ENCODE measurements at places on chromosomes 4 and X.

- DNase-seq, result no peak
Observed at GRCh38 chrX:11867610-11868345, 109.7 kb downstream of the MSL3 start.

DNA sequence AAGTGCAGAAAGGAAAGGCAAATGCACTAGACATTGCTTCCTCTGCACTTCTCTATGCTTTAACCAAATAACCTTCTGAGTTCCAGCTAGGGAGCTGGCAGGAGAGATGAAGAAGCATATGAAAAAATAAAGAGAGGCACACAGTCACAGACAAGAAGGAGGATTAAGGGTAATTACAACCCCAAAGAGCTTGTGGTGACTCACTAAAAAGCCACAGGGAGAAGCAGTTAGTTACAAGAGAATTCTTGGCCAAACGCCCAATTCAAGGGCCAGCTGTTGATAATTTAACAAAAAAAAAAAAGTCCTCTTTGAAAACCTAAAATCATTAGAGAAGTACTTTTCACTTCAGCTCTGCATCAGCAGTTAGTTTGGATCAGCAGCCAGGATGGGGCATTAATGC is 478.0 kb downstream of the KCNIP4 start:
- DNase-seq, result no peak

DNA sequence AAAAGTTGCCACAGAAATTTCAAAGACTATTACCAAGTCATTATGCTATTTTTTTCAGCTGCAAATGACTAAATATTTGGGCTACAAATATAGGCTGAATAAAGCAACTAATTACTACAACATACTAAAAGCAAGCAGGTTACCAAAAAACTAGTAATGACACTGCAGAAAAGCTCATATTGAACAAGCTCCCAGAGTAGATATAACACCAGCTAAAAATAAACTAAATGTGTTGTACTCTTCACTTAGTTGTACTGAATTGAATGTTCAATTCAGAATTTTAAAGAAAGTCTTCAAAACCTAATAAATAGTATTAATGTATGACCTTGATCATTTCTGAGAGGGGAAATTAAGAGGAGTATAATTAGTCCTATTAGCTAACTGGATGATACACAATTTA is 12.0 kb downstream of the ATP8A1 start:
- DNase-seq, result no peak

GRCh38 chr4:148192526-148192925 is 249.7 kb downstream of the NR3C2 start:
- DNase-seq, result no peak

- DNase-seq, result no peak
Observed at GRCh38 chrX:15761564-15762191, 23.6 kb downstream of the CA5B start.

- DNase-seq, result no peak
Observed at GRCh38 chrX:97416461-97416860, 532.8 kb downstream of the RPA4 start.

GRCh38 chr4:128633067-128633466 is 176.4 kb upstream of the JADE1 start:
- DNase-seq, result no peak

GRCh38 chr4:132770776-132771175 is 378.3 kb upstream of the PCDH10 start:
- no peak for DNase-seq

DNA sequence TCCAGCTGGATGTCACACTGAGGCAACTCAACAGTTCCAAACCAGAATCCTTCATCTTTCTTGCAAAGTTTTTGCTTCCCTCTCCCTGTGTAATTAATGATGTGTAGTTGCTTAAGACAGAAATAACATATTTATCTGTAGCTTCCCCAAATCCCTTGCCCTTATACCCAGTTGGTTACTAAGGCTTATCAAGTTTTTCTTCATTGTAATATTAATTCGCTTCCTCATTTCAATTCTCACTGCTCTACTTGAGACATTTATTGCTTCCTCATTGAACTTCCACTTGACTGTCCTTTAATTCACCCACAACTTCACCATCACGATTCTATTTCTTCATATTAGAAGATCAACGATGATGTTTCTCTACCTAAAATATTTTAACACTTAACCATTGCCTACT is 386.6 kb upstream of the CPEB2 start:
- DNase-seq, result no peak

- no peak for DNase-seq
Observed at GRCh38 chr4:140099983-140100382, 54.0 kb downstream of the MAML3 start.

DNA sequence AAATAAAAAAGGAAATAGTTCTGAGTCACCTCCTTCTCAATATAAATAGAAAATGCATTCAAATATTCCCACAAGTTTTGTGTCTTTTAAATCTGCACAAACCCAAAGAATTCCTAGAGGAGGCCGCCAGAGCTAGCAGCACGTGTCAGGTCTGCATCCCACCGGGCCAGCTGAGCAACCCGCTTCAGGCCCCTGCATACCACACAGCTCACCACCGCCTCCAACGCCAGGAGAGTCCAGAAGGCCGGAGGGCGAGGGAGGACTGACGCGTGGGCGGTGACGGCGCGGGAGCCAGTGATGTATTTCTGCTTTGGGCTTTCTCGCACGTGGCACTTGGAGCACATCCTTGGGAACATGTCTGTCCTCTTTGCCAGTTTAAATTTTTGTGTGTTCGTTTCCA is 61.9 kb upstream of the CLDN34 start:
- DNase-seq, result no peak

GRCh38 chr4:83581411-83582288 is 45.7 kb downstream of the GPAT3 start:
- no peak for DNase-seq

DNA sequence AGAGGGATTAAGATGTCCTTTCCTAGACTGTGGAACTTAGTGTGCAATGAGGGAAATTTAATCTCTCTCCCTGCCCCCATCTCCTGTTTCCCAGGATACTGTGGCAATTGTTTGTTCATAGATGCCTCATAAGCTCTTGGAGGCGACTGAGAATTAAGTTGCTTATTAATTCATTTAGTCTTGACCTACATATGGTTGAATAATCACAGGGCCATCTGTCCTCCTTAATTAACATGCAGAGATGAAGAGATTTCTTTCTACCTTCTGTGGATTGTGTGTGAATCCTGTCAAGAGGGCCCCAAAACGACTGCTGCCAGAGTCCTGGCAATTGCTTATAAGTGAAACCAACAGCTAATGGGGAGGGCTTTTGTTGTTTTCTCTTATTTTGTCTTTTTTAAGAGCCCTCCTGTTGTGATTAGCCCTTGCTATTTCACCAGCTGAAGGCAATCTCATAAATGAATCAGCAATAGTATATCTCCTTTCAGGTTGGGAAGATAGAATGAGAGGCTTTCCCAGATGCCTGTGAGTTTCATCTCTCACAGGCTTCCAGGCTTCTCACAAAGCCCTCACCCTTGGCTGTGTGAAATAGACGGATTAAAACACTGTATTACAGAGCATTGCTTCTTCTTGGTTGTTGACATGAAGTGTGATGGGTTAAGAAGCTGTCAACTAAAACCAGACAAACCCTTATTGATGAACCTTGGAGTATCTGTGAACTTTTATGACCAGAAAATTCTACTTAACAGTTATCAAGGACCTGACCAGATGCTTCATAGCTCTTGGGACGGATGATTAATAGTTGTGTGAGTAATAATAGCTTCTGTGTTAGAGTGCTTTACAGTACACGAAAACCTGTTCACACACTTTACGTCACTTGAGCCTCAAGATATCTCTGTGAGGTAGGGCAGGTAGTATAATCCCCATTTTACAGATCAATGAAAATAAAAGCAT is 58.5 kb downstream of the PGRMC2 start:
- no peak for DNase-seq

- DNase-seq, result no peak
Observed at GRCh38 chr4:57064811-57065711, 45.1 kb downstream of the IGFBP7 start.

DNA sequence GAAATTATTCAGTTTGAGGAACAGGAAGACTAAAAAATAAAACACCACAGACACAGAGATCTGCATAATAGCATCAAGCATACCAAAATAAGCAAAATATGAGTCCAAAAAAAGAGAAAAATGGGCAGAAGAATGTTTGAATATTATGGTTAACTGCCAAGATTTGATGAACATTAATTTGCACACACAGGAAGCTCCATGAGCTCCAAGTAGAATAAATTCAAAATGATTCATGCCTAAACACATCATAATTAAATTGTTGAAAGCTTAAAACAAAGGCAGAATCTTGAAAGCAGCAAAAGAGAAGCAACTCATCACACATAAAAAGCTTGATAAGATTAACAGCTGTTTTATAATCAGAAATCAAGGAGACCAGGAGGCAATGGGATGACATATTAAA is 156.6 kb upstream of the ARSJ start:
- DNase-seq, result no peak

DNA sequence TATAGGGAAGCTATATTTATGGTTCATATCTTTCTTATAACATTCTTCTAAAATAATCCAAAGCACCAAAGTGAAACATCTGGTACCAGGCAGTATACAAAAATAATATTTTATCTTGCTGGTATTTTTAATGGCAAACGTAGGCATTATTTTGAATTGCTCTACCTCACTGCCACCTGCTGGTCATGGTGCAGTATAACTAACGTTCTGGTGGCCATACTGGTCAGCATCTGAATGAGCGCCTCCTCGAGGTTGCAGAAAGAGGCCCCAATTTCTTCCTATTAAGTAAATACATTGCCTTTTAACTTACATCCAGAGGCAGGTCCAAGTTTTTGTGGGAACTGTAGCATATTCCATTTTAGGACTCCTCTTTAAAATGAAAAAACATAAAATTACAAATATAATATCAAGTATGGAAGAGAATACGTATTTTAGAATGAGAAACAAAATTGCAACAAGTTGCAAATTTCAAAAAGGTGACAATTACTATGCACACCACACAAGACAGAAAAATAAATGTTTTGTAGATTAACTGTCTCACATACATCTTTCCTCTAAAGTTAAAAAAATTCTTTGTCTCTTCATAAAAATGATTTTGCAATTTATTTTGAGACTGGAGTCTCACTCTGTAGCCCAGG is 22.9 kb upstream of the CWH43 start:
- DNase-seq, result peak; percentile 35

GRCh38 chr4:41146716-41147506 is 67.4 kb downstream of the APBB2 start:
- no peak for DNase-seq

GRCh38 chrX:11172415-11172814 is 61.3 kb downstream of the HCCS start:
- DNase-seq, result no peak

GRCh38 chr4:77010841-77011354 is 61.3 kb downstream of the SEPTIN11 start:
- no peak for DNase-seq
